Activated CD4-positive, alpha-beta T cell treated with anti-CD3 and anti-CD28 coated beads for 1 hour (primary cell): ENCODE measurements at places on chromosomes 4 and X.

DNA sequence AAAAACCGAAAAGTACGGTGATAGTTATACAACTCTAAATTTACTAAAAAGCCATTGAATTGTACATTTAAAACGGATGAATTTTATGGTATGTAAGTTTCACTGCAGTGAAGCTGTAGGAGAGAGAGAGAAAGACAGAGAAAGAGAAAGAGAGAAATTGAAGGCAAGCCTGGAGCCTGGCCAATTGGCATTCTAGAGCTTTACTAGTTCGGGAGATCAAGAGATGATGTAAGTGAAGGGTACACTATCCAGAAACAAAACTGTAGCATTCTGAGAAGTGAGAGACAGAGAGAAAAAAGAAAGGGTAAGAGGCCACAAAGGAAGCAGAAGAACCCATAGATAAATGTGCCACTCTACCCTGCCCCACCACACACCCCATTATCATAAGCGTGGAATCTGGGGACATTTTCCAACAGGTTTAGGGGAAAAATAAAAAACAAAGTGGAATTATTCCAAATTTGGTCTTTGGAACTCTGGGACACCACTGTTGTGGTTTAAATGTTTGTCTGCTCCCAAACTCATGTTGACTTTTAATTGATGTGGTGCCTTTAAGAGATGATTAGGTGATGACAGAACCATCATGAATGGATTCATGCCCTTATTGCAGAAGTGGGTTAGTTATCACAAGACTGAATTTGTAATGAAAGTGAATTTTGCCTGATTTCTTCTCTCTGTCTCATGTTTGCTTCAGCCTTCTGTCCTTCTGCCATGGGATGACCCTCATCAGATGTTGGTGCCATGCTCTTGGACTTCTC lies 123.0 kb upstream of the PLS3 start:
- no peak for DNase-seq

DNA sequence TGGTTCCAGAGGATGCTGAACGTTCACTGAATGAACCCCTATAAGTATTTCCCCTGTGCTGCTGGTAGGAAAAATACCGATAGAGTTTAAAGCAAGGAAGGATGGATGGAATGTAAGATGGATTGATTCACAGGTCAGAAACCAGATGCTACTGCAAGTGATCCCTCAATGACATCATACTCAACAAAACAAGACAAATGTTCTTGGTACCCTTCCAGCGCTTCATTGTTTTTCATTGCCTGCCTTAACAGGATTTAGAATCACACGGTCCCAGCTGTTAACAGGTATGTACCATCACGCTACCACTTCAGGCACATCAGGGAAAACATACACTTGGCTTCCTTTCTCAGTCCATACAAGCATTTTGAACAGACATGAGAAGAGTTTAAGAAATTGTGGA lies 118.1 kb upstream of the TLR3 start:
- DNase-seq, result no peak

DNA sequence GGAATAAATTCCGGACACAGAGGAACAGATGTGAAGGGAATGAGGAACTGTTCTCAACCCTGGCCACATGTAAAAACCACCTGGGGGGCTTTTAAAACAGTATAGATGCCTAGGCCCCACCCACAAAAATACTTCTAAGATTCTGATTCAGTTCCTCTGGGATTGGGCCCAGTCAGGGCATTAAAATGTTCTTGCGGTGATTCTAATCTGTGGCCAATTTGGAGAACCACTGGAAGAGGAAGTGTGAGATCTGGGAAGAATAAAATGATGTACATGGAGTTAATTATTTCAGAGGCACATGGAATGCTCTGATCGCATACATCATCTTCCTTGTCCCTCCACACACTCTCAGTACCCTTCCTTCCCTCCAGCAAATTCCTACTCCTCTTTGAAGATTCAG lies 192.2 kb downstream of the APBB2 start:
- DNase-seq, result no peak

DNA sequence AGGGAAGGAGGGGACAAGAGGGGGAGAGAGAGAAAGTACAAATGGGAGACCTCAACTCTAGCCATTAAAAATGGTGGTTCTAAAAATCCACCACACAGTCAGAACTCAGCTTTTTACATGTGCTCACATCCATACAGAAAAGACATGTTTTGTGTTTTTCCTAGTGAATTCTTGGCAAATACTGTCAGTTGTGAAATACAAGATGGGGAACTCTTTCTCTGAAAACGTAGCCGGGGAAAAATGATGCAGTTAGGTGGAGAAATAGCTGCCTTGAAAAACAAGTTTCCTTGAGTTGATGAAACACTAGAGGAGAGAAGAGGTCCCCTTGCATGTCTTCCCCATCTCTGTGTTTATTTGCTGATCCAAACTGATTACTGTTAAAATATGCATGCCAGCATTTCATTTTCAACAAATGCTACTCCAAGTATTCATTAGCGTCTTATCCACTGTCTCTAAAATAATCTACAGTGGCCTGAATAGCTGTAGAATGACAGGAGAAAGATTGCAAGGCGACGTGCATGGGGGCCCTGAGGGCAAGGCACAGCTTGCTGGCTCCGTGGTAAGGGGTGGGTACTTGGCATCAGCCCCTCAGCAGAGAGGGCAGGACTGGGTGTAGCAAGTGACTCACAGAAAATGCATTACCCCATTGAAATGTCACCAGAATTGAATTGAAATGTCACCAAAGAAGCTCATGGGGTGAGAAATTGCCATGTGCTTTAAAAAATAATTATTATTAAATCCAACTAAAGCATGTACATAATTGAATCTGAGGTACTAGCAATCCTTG lies 48.1 kb upstream of the TBL1X start:
- no peak for DNase-seq

- DNase-seq, result no peak
Measured at GRCh38 chrX:107935664-107936433, 46.3 kb downstream of the TEX13B start.

GRCh38 chr4:77040854-77041725 lies 34.7 kb downstream of the CCNI start:
- no peak for DNase-seq

- no peak for DNase-seq
Measured at GRCh38 chrX:42017971-42018370, 94.6 kb upstream of the CASK start.

DNA sequence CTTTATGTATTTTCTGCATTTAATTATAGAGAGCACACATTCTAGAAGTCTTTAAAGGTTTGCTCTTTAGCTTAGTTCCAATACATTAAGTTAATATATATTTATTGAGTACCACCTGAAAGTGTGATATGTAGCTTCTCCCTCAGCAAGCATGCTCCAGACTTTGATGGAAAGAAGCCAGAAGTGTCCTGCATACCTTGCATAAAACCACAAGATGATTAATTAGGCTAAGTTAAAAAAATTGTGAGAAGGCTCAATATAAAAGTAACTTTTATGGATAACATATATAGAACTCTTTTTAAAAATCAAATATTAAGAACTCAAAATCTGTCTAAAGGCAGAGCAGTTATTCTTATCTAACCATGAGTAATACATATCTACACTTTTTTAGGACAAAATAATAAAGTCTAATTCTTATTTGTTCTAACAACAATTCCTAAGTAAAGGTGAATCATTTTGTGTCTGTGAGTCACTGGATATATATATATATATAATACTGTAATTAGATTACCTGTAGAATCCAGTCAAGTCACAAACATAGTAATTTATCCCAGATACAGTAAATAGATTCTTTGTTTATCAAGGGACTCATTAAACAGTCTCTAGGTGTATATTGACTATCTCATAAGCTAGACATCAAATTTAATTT lies 51.2 kb downstream of the INTS12 start:
- DNase-seq, result no peak

DNA sequence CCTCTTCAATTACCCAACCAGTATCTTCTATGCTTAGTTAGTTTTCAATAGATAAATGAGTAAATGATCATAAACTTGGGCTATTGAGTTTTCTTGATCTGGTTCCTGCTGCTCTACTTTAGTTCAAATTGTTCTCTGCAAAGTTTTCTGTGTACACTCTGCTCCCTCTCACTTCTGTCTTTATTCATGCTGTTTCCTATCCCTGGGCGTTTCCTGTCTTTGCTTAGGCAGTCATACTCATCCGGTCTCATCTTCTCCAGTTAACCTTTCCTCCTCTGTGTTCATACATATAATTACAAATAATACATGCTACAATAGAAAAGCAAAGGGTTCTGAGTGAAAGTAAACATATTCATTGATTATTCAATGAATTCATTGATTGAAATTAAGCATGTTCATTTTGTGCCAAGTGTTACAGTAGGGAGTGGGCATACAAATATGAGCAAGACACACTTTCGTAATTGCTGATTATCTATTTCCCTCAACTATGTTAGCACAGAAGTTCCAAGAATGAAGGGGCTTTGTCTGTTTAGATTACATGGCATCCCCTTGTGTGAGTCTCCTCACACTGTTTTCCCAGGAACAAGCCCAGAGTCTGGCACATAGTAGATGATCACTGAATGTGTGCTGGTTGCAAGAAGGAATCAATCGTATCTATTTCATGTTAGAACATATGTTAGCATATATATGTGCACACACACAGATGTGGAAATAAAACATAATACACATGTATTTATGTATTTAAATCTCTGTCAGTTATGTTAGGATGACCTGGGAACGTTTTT lies 1.1 kb downstream of the RAB39B start:
- DNase-seq, result no peak

DNA sequence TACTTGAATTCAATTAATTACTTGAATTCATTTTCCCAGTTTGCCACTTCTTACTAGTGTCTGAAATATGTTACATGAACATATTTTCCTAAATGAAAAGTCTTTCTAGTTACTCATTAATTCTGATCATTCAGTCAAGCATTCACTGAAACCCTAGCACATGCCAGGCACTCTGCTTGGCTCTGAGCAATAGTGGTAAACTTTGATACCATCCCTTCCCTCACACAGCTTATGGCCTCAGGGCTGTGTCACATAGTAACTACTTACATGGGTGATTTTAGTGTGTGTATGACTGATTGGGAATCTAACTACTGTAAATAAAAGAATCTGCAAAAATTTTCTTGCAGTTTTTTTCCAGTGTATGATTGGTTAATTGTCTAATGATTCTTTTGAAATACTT lies 32.7 kb downstream of the METAP1 start:
- DNase-seq, result no peak

- DNase-seq, result no peak
Measured at GRCh38 chr4:6112606-6113290, 87.6 kb downstream of the JAKMIP1 start.

DNA sequence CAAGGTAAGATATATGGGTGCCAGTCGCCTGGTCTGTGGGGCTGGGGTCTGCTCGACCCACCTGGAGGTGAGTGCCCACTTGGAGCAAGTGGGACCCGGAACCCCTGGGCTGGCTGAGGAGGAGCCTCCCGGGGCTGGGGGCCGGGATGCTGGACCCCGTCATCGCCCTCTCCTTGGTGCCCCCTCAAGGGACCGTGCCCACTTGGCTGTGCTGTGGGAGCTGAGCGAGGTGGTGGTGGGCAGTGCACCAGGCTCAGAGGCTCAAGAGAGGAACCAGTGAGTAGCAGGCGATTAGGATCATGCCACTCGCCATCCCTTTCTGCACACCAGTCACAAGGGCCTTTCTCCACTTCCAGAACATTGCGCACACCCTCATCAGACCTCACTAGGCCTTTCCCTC lies 203.8 kb upstream of the PSAPL1 start:
- DNase-seq, result no peak

DNA sequence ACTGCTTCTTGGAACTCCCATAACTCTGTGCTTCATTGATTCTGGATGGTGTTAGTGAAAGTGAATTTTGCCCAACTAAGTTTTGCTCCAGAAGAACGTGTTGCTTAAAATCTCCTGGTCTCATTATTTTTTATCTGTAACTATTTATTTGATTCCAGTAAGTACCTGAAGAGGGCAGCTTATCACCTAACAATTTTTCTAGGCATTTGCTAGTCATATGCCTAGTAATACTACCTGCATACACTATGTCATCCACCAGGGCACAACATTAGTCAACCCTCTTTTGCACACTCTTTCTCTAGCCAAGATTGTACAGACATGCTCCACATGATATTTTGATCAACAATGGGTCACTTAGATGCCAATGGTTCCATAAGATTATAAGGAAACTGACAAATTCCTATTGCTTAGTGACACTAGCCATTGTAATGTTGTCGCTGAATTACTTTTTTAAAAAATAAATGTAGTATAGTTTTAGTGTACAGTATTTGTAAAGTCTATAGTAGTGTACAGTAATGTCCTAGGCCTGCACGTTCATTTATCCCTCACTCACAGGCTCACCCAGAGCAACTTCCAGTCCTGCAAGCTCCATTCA lies 499.9 kb upstream of the AADAT start:
- no peak for DNase-seq

- no peak for DNase-seq
Measured at GRCh38 chrX:138858951-138859350, 147.4 kb upstream of the FGF13 start.

DNA sequence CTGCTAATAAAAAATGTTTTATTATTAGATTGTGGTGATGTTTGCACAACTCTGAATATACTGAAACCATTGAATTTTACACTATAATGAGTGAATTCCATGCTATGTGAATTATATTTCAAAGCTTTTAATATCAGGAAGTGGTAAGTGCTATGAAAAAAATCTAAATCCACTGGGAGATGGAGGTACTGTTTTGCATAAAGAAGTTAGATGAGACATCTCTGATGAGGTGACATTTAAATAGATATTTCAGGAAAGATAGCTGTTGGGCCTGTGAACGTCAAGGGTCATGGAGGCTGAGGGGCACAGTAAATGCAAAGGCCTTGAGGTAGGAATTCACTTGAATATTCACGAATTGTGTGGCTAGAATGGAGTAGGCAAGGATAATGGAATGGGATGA lies 12.3 kb downstream of the DCUN1D4 start:
- DNase-seq, result no peak

- no peak for DNase-seq
Measured at GRCh38 chr4:103036169-103036568, 16.7 kb upstream of the SLC9B1 start.

DNA sequence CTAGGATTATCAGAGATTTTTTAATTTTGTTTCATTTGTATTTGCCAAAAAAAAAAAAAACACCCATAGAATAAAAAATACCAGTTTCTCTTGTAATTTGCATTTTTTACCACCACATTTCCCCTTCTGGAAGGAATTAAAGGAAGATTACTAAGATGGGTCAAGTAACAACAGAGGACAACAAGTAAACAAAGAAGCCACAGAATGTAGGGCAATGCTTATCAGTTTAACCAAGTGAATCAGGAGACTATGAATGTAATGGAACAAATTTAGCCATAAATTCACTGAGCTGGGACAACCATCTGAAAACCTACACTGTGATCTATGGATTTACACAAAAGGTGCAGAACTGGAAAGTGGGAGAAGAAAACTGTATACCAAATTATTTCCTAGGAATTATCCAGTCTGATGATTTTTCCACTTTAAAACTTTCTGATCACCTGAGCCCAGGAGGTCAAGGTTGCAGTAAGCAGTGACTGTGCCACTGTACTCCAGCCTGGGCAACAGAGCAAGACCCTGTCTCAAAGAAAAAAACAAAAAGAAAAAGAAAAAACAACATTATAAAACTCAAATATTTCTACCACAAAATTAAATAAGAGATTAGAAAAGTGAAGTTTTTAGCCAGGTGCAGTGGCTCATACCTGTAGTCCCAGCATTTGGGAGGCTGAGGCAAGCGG lies 32.4 kb downstream of the LRBA start:
- no peak for DNase-seq

GRCh38 chrX:15158350-15158735 lies 111.5 kb downstream of the ASB9 start:
- no peak for DNase-seq
